Adrenal gland (tissue), 19 donors: ENCODE measurements at places on chromosomes 6 and 20. TPM values are rescaled to one million over a fixed set of nuclear protein-coding genes. Genes with fewer than 3 reads are reported as not detected.

- no peak for DNase-seq
- no peaks in the 10 kb centered on the region for H3K27me3 ChIP-seq
- peaks cover 7% of the 10 kb centered on the region for H3K4me1 ChIP-seq
- no peak overlapping the region for H3K27ac ChIP-seq
- H3K36me3 ChIP-seq: no peaks in the 10 kb centered on the region
- no peak overlapping the region for H3K4me3 ChIP-seq
These were observed 3.4 kb downstream of the SCUBE3 start for GRCh38 chr6:35216851-35217811.

- no peaks in the 10 kb centered on the region for H3K4me1 ChIP-seq
- no peak overlapping the region for H3K4me3 ChIP-seq
- no peaks in the 10 kb centered on the region for H3K36me3 ChIP-seq
- no peak overlapping the region for H3K27ac ChIP-seq
These were observed 8.8 kb downstream of the RAET1L start for GRCh38 chr6:150016324-150017185.

The EPPIN gene
- total RNA-seq: not detected

The RIMS4 gene
- 1.4 TPM for total RNA-seq

The TREM2 gene
- 10.1 TPM for total RNA-seq
